ENCODE measurements at places on chromosomes 11 and 22.

- no peak for DNase-seq
Measured at GRCh38 chr11:9825315-9825714, 161.4 kb downstream of the SWAP70 start.

DNA sequence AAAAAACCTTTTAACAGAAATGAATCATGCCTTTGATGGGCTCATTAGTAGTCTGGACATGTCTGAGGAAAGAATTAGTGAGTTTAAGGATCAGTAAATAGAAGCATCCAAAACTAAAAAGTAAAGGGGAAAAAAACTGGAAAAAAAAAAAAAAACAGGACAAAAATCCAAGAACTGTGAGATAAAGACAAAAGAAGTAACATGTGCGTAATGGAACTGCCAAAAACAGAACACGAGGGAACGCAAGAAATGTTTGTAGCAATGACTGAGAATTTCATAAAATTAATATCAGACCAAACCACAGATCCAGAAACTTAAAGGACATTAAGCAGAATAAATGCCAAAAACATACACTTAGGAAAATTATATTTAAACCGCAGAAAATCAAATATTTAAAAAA lies 77.4 kb downstream of the MS4A13 start:
- no peak for DNase-seq

GRCh38 chr11:94768602-94769541 lies 716 bp downstream of the AMOTL1 start:
- DNase-seq: no peak

DNA sequence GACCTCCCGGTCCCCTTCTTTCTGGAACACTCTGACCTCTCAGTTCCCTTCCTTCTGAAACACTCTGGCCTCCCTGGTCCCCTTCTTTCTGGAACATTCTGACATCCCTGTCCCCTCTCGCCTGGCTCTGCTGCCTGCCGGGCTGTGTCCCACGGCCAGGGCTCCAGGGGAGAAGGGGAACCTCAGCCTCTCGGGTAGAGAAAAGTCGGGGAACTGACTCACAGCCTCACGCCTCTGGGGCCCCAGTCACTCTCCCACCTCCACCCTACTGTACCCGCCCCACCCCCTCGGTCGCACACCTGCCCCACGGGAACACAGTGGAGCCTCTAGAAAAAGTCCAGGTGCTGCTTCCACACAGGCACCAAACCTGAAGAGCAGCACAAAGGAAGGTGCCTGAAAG lies 93.3 kb downstream of the BRD1 start:
- no peak for DNase-seq

- no peak for DNase-seq
Measured at GRCh38 chr11:65206901-65207300, 25.2 kb downstream of the CAPN1 start.

DNA sequence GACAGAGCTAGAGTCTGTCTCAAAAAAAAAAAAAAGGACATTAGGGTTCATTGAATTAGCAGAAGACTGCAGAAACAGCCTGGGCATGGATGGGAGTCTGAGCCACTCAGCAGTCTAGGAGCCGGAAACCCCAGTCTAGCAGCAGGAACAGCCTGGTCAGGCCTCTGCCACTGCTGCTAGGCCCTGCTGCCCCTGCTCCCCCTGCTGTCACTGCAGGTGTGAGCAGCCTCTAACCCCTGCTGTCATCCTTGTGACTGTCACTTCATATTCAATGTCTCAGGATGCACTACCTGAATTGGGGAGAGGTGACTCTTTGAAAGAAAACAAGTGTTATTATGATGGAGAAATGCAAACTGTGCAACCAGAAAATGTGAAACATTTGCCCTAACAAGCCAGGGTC lies 7.0 kb upstream of the DDX17 start:
- DNase-seq: no peak

DNA sequence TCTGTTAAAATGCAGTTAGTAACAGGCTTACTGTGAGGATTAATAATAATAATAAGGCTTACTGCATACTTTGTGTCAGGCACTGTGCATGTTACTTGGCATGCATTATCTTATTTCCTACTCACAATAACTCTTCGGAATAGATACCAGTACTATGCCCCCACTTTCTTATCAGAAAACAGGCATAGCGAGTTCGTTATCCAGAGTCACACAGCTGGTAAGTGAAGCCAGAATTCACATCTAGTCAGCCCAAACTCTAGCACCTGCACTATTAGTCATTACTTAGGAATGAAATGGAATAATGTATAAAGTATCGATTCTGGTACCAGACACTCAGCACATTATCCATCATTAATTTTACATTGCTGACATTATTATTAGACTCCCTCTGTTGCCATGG lies 155.7 kb upstream of the BLID start:
- no peak for DNase-seq

GRCh38 chr11:69401715-69402114 lies 79.7 kb upstream of the LINC01488 start:
- no peak for DNase-seq

DNA sequence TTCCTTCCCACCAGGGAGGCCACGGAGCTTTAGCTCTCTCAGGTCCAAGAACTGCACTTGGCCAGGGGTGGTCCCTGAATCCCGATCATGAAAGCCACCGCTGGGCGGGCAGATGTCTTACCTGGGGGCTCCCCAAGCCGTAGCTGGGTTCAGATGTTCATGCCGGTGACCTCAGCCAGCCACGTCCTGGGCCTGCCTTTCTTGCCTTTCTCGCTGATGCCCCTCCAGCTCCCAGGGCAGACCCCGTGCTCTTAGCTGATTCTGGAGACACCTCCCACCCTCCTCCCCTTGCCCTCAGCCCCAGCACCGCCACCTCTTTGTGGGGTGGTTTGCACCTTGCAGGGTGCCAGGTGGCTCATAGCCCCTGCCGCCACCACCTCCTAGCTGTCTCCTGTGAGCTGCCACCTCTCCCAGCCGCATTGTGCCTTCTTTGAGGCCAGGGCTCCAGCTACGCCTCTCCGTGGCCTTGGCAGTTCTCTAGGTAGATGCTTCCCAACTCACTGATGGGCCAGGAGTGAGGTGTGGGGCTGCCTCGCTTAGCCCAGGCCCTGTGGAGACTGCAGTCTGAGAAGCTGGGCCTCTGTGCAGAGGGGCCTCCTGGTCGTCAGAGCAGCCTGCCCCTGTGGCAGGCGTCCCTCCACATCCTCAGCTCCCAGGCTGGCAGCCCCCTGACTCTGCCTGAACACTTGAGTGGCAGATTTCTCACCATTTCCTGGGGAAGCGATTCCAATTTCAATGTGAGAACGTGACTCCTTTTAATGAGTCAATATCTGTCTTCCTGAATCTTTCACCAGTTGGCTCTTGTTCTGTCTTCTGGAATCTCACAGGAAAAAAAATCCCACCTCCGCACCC lies 97.6 kb upstream of the B3GAT1 start:
- no peak for DNase-seq

DNA sequence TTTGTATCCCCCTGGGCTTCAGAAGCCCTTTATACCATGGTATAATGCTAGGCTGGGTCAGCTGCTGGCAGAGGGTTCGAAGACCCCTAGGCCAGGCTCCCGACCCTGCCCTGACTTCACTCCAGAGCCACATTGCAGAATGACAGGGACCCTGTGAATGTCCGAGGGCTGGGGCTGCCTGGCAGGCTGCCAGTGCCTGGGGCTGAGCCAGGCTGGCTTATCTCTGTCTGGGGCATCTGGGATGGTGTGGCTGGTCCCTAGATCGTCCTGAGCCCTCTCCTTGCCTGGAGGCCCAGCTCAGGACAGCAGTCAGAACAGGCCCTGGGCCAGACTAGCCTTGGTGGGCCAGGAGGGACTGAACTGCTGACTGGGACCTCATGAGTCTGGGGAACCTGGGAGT lies 3.7 kb downstream of the ZDHHC8 start:
- DNase-seq: no peak

DNA sequence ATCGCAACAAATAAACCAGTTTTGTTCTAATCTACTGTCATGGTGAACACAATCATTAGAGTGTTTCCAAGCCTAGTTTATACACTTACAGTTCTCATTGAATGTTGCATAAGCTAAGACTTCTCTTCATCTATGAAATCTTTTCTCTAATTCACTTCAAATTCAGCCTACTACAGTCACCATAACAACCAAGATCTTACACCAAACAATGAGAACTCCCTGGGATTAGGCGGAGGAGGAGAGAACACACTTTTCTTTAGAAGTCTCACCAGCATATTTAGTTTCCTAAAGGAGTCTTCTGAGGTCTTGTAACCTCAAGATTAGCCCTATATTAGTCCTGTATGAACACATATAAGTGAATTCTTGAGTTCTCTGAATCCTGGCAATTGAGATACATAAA lies 1889.7 kb downstream of the LRRC4C start:
- no peak for DNase-seq

GRCh38 chr11:99682171-99682570 lies 661.4 kb downstream of the CNTN5 start:
- DNase-seq: no peak

DNA sequence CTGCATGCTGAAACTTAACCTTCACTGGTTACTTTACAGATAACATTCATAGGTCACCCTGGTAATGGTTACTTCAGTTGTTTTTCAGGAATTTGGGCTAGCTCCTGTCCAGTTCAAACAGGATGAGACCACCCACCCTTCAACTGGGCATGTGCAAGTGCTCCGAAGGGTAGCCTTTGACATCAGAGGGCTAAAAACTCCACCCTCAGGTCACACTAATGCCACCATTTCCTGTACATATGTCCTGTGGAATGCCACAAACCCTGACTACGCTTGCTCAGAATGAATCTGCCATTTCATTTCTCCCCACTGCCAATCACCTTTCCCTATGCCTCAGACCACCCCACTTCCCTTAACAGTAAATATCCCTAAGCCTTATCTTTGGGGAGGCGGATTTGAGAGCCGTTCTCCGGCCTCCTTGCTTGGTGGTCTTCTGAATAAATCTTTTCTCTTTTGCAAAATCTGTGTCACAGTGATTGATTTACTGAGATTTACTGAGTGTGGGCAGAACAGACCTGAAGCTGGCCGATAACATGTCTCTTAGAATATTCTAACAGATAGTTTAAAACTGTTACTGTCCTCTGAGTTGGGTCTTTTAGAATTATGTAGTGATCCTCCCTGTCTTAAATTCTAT lies 25.4 kb upstream of the FXYD2 start:
- DNase-seq: no peak

GRCh38 chr11:614623-615503 lies 887 bp downstream of the IRF7 start:
- DNase-seq: no peak

DNA sequence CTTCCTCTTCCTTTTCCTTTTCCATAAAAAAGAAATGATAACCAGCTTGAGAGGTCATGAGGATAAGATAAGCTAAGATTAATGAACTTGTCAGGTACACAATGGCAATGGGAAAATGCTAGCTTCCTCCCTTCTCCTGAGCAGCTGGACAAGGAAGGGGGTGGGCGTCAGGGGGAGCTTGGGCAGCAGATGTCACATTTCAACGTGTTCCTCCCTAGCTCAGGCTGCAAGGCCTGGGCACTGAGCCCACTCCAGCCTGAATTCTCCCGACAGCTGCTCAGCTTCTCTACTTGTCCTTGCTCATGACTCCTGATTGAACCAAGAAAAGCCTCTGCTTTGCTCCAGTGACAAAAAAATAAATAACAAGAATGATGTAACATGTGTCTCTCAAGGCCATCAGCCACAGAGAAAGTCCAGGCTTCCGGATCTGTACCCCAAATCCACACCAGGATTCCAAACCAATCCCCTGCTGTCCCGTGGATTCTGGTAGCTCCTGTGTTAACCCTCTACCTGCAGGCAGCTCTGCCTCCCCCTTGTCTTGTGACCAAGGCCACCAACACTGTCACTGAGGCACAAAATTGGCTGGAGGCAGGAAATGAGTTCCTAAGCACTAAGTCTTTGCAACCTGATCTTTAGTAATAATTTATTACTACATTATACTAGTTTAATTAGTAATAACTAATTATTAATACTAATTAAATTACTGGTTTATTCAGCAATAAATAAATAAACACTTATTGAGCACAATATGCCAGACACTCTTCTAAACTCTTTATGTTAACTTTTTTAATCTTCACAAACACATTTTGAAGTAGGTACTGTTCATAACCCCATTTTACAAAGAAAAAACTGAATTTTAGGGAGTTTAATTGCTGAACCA lies 146.5 kb downstream of the CCDC34 start:
- DNase-seq: no peak

DNA sequence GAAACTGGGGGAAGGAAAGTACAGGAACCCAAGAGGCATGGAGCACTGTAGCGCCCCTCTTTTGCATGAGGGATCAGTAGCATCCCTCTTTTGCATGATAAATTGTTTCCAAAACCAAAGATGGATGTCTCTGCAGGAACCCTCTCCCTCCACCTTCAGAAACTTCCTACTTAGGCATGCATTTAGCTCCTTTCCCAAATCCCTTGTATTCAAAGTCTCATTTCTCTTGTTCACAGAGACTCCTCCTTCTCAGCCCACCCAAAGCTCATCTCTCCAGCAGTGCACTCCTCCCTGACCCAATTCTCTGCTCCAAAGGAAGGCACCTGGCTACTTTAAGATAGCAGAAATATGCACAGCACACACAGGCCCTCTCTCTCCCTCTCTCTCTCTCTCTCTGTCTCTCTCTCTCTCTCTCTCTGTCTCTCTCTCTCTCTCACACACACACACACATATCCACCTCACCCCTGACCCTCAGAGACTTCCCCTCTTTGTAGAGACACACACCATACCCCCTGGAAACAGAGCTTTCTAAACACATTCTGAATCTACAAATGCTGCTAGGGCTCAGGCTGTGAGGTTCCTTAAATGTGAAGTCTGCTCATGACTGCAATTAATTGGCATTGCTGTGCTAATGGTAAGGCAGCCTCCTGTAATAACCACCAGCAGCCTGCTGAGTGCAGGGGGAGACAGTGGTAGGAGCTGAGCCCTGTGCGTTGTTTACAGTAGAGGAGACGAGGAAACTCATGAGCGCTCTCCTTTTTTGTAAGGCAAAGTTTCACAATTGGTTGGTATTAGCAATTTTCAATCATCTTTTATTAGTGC lies 519.6 kb downstream of the NTM start:
- DNase-seq: no peak

- no peak for DNase-seq
Measured at GRCh38 chr11:44634401-44635281, 69.2 kb downstream of the CD82 start.

- DNase-seq: no peak
Measured at GRCh38 chr22:39290724-39291161, 28.7 kb downstream of the RPL3 start.

- DNase-seq: no peak
Measured at GRCh38 chr11:95306801-95307200, 75.8 kb upstream of the SESN3 start.

DNA sequence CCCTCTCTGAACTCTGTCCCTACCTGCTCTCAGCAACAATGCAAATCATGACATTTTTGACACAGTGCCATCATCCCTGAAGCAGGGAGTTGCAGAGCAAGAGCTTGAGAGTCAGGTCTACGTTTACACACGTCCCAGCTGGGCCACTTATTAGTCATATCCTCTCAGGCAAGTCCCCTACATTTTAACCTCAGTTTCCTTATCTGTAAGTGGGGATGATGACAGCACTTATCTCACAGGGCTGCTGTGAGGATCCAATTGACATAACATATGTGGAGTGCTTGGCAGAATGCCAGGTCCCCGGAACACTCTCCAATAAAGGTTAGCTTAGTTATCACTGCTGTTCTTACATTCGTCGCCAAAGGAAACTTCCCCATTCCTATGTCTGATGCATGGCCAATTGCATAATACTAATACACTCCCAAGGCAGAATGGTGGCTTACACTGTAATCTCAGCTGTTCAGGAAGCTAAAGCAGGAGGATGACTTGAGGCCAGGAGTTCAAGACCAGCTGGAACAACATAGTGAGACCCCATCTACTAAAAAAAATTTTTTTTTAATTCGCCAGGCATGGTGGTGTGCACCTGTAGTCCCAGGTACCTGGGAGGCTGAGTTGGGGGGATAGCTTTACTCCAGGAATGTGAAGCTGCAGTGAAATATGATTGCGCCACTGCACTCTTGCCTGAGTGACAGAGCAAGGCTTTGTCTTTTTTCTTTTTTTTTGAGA lies 16.6 kb downstream of the ASCC2 start:
- no peak for DNase-seq
